Activated B cell treated with CpG ODN at 0.5 μM for 24 hours (primary cell): ENCODE measurements at places on chromosomes 13 and 19. TPM values are rescaled to one million over a fixed set of nuclear protein-coding genes. Genes with fewer than 3 reads are reported as not detected.

CADM4 gene
- total RNA-seq, result 0.95 TPM in 1 of 2 replicates, not detected in the other

MEIOSIN gene
- total RNA-seq, result not detected in 2 replicates

CEP89 gene
- total RNA-seq, result 16.4 and 19.4 TPM in 2 replicates

MEIS3 gene
- total RNA-seq, result not detected in 2 replicates

NLRP12 gene
- total RNA-seq, result not detected in 2 replicates

CHAF1A gene
- 13.9 and 19.2 TPM in 2 replicates for total RNA-seq

LILRA1 gene
- total RNA-seq, result 0.11 and 0.15 TPM in 2 replicates

KLK3 gene
- not detected in 2 replicates for total RNA-seq

TYK2 gene
- 302 and 356 TPM in 2 replicates for total RNA-seq

PALM gene
- not detected in 2 replicates for total RNA-seq

DNA sequence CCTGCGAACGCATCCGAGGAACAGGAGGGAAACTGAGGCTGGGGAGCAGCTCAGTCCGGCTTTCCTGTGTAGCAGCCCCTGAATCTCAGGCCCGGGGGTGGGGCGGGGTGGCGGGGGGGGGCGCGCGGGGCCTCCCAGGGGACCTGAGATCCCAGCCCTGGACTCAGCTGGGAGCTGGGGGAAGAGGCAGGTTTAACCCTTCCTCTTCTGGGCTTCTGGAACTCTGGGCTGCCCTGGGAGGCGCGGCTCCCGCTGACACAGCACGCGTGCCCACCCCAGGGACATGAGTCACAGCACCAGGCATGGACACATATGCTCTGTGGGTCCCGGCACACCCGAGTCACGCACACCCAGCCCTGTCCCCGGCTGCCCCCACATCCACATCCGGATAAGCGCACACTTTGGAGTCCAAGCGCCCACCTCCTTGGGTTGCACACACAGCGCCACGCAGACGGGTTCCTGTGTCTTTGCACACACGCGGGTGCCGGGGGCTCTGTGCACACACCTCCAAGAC is 3.5 kb upstream of the CIRBP start:
- H3K27ac ChIP-seq, result peak overlapping the region; percentile 94
- peak; percentile 64 for DNase-seq
- H3K4me1 ChIP-seq, result peaks cover 76% of the 10 kb centered on the region

DNA sequence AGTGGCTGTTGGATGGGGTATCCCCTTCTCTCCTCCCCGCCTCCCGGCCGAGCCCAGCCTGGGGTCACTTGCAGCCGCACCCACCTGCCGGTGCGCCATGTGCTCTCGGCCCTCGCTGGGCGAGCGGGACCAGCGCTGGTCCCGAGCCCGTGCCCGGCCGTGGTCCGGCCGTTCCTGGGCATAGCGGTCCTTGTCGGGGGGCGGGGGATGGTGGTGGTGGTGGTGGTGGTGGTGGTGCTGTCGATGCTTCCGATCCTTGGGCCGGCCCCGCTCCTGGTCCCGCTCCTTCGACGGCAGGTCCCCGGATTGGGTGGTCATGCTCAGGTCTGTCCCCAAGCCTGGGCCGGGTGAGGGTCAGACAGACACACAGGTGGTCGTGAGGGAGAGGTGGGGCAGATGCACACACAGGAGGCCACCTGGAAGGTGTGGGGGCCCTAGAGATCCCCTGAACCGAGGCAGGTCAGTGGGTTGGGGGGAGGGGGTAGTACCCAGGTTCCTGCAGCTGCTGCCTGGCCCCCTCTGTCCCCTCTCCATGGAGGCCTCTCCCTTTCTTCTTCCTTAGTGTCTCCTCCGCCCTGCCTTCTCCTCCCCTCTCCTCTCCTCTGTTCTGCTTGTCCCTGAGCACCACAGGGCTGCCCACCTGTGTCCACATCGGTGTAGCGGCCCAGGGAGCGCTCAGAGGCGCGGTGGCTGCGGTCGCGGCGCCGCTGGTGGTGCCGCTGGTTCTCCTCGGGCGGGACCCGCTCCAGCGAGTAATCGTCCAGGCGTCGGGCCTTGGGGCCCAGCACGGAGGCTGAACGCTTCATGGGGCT is 58.7 kb downstream of the IER2 start:
- peak overlapping the region; percentile 91 for H3K4me3 ChIP-seq
- peak overlapping the region; percentile 87 for H3K27ac ChIP-seq
- peak; percentile 40 for DNase-seq
- H3K36me3 ChIP-seq, result peaks cover 4% of the 10 kb centered on the region

DNA sequence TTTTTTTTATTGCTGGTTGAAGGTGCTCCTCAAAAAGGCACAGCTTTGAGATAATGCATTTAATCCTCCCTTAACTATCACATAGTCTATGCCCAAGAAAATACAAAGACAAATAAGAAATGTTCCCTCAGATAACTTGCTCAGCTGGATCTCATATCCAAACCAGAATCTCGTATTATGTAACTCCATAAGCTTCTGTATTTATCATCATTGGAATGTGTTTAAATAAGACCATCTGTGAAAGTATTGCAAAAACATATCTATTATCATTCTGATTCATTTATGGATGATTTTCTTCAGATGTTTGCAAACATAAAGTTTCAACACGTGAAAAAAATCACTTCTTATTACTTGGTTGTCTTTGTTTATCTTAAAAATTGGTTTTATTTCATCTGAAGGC is 190.9 kb downstream of the IRS2 start:
- no peaks in the 10 kb centered on the region for H3K4me1 ChIP-seq
- no peak overlapping the region for H3K4me3 ChIP-seq
- H3K27me3 ChIP-seq, result no peaks in the 10 kb centered on the region
- no peak overlapping the region for H3K27ac ChIP-seq
- H3K36me3 ChIP-seq, result no peaks in the 10 kb centered on the region

GRCh38 chr19:33498391-33499000 is 23.1 kb downstream of the PEPD start:
- no peak overlapping the region for H3K27ac ChIP-seq
- no peak for DNase-seq
- H3K4me3 ChIP-seq, result no peak overlapping the region
- H3K4me1 ChIP-seq, result no peaks in the 10 kb centered on the region
- H3K27me3 ChIP-seq, result no peaks in the 10 kb centered on the region

- H3K4me1 ChIP-seq, result no peaks in the 10 kb centered on the region
- H3K27me3 ChIP-seq, result no peaks in the 10 kb centered on the region
- no peak overlapping the region for H3K4me3 ChIP-seq
- no peak overlapping the region for H3K27ac ChIP-seq
- DNase-seq, result no peak
Observed at GRCh38 chr19:48344892-48345291, 18.8 kb downstream of the TMEM143 start.

- H3K4me1 ChIP-seq, result peaks cover 67% of the 10 kb centered on the region
- DNase-seq, result no peak
- no peaks in the 10 kb centered on the region for H3K27me3 ChIP-seq
Observed at GRCh38 chr13:51668580-51669195, 84.4 kb downstream of the WDFY2 start.

DNA sequence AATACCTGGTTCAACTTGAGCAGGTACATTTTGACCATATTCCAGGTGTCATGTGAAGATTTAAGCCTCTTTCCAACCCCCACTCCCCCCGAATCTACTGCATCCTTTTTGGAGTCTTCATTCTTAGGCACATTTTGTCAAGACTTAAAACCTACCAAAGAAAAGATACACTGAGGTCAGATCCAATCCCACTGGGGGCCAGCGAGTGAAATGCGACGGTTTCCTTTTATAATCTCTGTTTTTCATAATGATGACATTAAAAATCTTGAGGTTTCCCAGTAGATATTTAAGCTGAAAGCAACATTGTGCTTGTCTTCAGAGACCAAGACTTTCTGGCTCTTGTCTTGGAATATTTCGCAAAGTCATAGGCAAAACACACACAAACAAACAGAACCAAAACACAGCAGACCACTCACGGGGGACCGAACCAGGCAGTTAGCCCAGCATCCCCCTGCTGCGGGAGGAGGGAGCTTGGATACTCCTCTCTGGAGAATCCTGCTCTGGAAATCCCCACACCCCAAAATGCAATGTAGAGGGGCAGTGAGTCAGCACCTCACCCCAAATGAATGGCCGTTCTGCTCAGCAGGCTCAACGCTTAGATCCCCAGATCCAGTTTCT is 506 bp upstream of the GAS6 start:
- DNase-seq, result no peak
- no peak overlapping the region for H3K27ac ChIP-seq
- no peaks in the 10 kb centered on the region for H3K36me3 ChIP-seq
- peak overlapping the region; percentile 73 for H3K4me3 ChIP-seq
- H3K27me3 ChIP-seq, result peaks cover 39% of the 10 kb centered on the region
- peaks cover 16% of the 10 kb centered on the region for H3K4me1 ChIP-seq

DNA sequence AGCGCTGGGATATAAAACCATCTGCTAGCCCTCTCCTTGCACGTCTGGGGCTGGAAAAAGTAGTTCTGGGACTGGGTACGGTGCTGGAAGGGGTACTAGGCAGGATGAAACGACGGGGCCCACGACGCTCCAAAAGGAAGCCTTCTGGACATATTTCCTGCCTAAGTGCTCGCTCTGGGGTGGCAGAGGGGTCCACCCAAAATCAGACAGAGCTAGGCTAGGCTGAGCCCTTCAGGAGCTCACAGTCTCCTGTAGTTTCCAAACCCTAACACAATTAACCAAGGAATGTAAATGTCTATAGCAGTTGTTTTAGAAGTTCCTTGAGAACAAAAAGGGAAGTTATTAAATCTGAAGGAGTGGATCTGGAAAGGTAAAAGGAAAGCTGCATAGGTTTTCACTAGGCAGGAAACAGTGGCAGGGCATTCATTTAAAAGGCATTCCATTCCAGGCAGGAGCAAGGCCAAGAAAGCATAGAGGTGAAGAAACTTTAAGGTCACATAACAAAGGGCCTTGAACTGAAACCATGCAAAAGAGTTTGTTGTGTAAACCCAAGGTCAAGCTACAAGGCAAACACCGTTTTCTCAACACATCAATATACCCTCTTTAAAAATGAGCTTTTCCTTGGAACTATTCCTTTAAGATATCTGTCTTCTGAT is 634 bp upstream of the DIAPH3 start:
- H3K4me3 ChIP-seq, result peak overlapping the region; percentile 94
- peaks cover 25% of the 10 kb centered on the region for H3K4me1 ChIP-seq
- H3K27me3 ChIP-seq, result no peaks in the 10 kb centered on the region
- H3K27ac ChIP-seq, result peak overlapping the region; percentile 87
- DNase-seq, result no peak

- H3K27ac ChIP-seq, result no peak overlapping the region
- DNase-seq, result no peak
- H3K36me3 ChIP-seq, result peaks cover 2% of the 10 kb centered on the region
- peaks cover 17% of the 10 kb centered on the region for H3K4me1 ChIP-seq
- H3K27me3 ChIP-seq, result no peaks in the 10 kb centered on the region
Observed at GRCh38 chr19:55472463-55472862, 4.0 kb upstream of the ZNF628 start.

DNA sequence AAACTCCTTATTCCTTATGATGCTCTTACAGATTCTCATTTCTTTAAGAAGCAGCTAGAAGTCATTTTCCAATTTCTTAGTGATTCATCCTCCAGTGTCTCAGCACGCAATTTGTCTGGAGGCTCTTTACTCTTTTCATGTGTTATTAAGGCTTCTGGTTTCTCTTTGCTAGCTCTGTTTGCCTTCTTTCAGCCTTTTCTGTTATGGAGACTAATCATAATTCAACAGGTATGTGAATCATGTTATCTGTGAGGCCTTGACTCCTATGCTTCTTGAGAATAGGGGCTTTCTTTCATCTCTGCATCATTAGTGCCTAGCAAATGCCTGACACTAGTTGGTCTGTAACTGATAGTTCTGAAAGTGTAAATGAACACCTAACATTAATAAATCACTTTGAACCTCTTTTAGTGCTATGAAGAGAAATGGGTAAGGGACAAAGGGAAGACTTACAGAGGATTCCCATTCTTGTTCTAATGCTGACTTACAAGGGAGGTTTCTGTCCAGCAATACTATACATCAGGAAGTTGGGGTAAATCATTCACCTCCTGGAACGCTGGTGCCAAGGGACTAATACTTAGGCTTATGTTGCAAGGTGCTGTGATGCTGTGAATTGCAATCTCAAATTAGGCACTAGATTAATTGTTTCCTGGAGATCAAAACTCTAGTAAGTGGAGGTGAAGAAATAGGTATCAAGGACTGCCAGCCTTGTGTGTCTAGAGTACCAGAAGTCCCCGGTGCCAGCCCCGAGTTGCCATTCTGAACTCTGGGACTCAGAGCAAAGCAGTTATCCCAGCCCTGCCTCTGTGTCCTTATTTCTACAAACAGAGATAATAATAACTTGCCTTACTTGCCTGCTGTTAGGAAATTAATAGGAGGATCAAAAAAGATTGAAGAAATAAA is 265.6 kb downstream of the DCLK1 start:
- no peak overlapping the region for H3K27ac ChIP-seq
- H3K36me3 ChIP-seq, result no peaks in the 10 kb centered on the region
- H3K4me3 ChIP-seq, result no peak overlapping the region
- H3K4me1 ChIP-seq, result no peaks in the 10 kb centered on the region
- no peak for DNase-seq

- H3K4me1 ChIP-seq, result no peaks in the 10 kb centered on the region
Observed at GRCh38 chr13:72104656-72105180, 237.7 kb upstream of the DACH1 start.

DNA sequence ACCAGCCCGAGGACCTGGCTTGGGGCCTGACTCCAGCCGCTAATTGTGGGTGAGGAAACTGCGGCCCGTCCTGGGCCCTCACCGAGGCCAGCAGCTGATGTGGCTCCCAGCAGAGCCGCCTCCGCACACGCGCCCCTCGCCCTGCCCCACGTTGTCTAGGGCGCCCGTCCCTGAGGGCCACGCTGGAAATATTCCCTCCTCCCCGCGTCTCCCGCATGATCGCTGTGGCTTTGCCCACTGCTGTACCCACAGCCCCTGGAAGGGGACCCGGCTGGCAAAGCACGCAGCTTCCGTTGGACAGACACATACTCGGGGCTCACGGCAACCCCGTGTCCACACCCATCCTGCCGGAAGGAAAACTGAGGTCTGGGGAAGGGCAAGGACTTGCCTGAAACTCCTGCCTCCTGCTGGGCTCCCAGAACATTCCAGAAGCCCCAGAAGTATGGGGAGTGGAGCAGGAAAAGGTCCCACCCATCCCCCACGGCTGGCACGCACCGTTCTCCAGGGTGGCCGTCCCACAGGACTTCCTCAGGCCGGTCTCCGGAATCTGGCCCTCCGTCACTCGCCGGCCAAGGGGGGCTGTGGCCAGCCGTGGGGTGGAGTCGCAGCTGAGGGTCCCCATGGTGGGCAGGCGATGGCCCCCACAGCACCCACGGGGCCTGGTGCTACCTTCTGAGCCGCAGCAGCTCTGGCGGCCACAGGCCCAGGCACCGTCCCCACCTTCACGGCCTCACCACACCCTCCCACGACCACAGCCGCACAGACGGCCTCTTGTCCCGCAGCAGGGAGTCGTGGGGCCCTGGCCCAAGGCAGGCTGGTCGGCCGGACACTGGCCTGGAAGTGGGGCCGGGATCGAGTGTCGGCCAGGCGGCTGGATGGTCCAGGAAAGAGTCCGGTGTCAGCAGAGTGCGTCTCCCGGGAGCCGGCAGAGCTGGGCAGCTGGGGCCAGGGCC is 13.6 kb upstream of the SHC2 start:
- no peak overlapping the region for H3K4me3 ChIP-seq
- H3K4me1 ChIP-seq, result no peaks in the 10 kb centered on the region
- H3K36me3 ChIP-seq, result no peaks in the 10 kb centered on the region
- no peak for DNase-seq

GRCh38 chr19:9673912-9674662 is 813 bp downstream of the ZNF562 start:
- no peak for DNase-seq
- no peaks in the 10 kb centered on the region for H3K27me3 ChIP-seq
- H3K36me3 ChIP-seq, result peaks cover 50% of the 10 kb centered on the region
- H3K4me3 ChIP-seq, result peak overlapping the region; percentile 99
- H3K4me1 ChIP-seq, result peaks cover 30% of the 10 kb centered on the region
